ENCODE measurements at places on chromosomes 16 and 17. TPM values are rescaled to one million over a fixed set of nuclear protein-coding genes. Genes with fewer than 3 reads are reported as not detected.

Gene ADAD2
- total RNA-seq = not detected

Gene SPAG9
- 80.6 TPM for total RNA-seq

Gene CRHR1
- 0.07 TPM for total RNA-seq

Gene GAS2L2
- total RNA-seq = 0.06 TPM

Gene ABCA9
- not detected for total RNA-seq

Gene SLC52A1
- 0.80 TPM for total RNA-seq

Gene FOXC2
- total RNA-seq = 4.9 TPM

Gene CAVIN1
- 447 TPM for total RNA-seq

Gene CLEC18A
- 0.09 TPM for total RNA-seq

Gene LDHD
- 0.55 TPM for total RNA-seq

Gene HSPB9
- total RNA-seq = not detected

Gene HEATR9
- total RNA-seq = not detected

All from A549 treated with Mapracorat at 1 μM for 4 hours (cell line).